Activated naive CD4-positive, alpha-beta T cell treated with anti-CD3 and anti-CD28 coated beads for 36 hours (primary cell): ENCODE measurements at places on chromosomes 12 and 14. TPM values are rescaled to one million over a fixed set of nuclear protein-coding genes. Genes with fewer than 3 reads are reported as not detected.

- no peak for DNase-seq
These were observed 12.5 kb downstream of the CIT start for GRCh38 chr12:119864591-119864990.

- peak; percentile 73 for DNase-seq
These were observed 60.6 kb downstream of the SLC25A47 start for GRCh38 chr14:100383727-100384158.

DNA sequence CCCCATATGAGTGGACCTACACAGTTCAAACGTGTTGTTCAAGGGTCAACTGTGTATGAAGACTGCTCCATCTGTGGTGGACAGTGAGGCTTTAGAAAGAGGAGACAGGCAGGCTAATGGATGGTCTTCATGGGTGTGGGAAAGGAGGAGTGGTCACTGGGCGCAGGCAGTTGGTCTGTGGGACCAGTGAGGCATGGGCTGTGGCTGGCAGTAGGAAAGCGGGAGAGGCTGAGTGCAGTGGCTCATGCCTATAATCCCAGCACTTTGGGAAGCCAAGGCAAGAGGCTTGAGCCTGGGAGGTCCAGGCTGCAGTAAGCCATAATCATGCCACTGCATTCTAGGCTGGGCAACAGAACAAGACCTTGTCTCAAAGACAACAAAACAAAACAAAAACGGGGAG, 2.0 kb upstream of the NR4A1 start:
- no peak for DNase-seq

- DNase-seq: peak; percentile 32
These were observed 771 bp downstream of the DAAM1 start for GRCh38 chr14:59189091-59189785.

The MORN3 gene
- total RNA-seq: 2.6 TPM

The NOVA1 gene
- total RNA-seq: not detected

The RAB3IP gene
- 23.0 TPM for total RNA-seq

The SELPLG gene
- 19.9 TPM for total RNA-seq
